Stomach (tissue), 19 donors: ENCODE measurements at places on chromosomes 11 and 22.

GRCh38 chr11:60777106-60777505 is 8.0 kb upstream of the MS4A10 start:
- no peak for DNase-seq

DNA sequence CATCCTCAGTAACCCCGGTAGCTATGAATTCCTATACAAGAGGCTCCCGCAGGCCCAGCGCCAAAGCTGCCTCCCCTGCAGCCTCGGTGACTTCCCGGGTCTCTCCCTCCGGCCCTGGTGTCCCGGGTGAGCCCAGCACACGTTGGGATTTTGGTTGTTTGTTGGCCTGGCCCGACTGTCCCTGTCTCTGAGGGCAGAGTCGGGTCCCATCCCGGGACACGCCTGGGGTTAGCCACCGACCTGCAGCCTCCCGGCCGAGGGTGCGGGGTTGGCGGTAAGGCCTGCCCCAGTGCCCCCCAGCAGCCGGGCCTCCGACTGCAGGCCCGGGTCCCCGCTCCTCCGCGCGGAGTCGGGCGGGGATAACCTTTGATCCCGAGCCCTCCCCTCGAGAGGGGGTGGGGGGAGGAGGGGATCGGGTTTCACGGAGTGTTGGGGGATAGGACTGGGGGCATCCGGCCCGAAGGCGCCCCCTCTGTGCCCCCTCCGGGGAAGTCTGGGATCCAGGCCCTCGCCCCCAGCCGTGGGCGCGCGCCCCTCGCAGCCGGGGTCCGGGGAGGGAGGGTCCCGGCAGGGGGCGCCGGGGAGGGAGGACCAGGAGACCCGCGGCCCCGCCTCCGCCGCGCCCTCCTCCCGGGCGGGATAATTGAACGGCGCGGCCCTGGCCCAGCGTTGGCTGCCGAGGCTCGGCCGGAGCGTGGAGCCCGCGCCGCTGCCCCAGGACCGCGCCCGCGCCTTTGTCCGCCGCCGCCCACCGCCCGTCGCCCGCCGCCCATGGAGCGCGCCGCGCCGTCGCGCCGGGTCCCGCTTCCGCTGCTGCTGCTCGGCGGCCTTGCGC is at the start of gene FBLN1:
TSS of gene FBLN1 (plus strand) at position 669 of the 835 bp plus-strand sequence. CDS start at position 772, 103 bp downstream.
- peak; percentile 84 for DNase-seq

DNA sequence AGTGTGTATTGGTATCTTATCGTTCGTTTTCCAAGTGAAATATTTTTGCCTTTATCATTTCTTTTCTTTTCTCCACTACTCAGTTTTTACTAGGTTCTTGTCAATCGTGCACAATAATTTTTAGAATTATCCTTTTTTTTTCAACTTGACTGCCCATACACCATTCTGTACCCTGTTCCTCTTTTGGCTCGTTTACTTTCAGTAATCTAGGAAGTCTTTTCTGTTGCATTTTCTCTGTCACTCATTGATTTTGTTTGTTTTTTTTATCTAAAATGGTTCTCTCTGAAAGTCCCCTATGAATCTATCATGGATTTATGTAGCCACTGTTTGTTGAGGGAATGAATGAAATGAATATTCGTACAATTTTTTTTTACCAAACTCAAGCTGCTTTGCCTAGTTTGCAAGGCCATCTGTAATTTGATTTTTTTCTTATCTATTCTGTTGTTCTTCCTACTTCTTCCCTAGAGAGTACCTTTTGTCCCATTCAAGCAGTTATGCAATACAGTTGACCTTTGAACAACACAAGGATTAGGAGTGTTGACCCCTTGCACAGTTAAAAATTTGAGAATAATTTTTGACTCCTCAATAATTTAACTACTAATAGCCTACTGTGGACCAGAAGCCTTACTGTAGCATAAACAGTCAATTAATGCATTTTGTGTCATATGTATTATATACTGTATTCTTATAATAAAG is 166.3 kb downstream of the TMEM135 start:
- DNase-seq = no peak

DNA sequence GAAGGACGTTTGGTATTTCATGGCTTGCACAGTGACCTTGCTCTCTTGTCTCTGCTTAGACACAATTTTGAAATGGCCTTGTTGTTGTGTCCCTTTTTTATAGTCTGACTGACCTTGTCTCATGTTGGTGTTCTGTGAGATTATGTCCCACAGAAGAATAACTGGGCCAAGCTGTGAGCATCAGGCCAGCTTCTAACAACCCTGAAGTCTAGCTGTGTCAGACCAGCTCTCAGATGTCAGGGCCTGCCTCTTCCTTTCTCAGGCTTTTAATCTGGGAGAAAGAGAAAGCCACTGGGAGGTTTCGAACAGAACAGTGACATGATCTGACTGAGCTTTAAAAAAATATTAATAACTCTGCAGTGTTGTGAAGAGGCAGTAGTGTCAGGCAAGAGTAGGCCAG is 2.0 kb upstream of the UEVLD start:
- DNase-seq = no peak

- DNase-seq = no peak
These were observed 101.1 kb downstream of the MICAL2 start for GRCh38 chr11:12211331-12212065.

DNA sequence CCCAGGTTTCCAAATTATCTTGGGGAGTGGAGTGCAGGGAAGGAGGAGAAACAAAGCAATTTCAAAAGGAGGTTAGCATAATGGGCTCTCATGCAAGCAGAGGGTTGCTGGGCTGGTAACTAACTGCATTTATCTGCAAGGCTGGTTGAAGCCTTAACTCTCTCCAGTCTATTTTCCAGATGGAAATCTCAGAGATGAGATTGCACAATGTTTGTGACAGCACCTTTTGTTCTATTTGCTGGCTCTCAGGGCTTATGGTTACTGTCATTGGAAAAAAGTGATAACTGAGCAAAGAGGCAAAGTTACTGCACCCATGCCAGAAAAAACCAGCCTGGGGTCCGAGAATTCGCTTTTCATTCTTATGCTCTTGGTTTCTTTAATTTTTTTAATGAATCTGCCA is 33.2 kb downstream of the ABCC8 start:
- no peak for DNase-seq

GRCh38 chr11:66846671-66847091 is 3.4 kb downstream of the RCE1 start:
- peak; percentile 24 for DNase-seq

GRCh38 chr11:22079133-22079872 is 113.6 kb upstream of the ANO5 start:
- peak; percentile 19 for DNase-seq

GRCh38 chr11:85718991-85719807 is 33.2 kb upstream of the CCDC89 start:
- DNase-seq = no peak

- DNase-seq = no peak
These were observed 111.2 kb downstream of the MICAL3 start for GRCh38 chr22:17912945-17913721.

GRCh38 chr11:104260456-104260855 is 96.5 kb upstream of the PDGFD start:
- no peak for DNase-seq

DNA sequence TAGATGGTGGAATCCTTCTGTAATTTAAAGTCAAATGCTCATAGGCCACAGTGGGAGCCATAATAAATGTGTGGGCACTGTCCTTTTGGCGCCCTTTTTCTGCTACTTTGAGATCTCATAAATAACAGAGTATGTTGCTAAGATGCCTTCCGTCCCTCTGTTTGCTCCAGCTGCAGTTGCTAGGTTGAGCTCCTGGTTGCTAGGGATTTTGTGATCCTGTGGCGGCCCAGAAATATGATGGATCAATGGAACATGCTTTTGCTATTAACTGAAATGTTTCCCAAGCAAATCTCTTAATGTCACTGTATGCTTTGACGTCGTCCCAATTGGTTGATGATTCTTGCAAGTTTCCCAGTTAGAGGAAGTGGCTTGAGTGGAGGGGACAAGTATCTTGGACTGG is 53.5 kb downstream of the MYO18B start:
- DNase-seq = peak; percentile 31

DNA sequence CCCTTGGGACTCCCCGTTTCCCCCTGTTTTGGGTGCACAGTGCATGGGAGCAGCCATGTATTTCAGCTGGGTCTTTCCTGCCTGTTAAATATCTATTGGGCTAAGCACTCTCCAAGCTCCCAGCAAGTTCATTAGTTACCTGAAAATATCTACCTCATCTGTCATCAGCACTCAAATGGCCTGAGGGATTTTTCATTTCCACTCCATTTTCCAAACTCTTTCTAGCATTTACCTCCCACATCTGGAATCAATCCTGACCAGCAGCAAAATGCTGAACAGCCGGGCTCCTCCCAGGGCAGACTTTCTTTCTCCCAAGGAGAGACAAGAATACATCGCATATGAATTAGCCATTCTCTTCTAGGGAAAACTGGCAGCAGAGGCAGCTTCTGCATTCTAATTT is 273.5 kb upstream of the MPPED2 start:
- peak; percentile 10 for DNase-seq

DNA sequence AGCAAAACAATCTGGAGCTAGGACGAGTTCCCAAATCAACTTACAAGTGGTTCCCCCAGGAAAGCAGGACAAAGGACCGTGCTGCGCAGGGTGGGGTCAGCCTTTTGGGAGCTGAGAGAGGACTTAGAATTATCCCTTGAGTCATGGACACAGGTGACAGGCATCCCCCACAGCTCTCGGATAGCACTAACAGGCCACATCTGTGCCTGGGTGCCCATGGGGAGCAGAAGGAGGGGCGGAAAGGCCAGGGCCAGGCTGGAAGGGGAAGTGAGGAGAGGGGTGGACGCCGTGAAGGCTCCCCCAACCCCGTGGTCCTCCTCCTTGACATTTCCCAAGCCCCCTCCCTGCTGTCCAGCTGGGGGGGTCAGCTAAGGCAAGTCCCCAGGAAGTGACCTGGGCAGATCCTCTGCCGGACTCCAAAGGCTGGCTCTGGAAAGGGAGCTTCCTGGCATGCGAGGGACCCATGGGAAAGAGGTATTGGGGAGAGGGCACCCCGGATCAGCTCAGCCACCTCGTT is 31.6 kb upstream of the A4GALT start:
- DNase-seq = no peak

DNA sequence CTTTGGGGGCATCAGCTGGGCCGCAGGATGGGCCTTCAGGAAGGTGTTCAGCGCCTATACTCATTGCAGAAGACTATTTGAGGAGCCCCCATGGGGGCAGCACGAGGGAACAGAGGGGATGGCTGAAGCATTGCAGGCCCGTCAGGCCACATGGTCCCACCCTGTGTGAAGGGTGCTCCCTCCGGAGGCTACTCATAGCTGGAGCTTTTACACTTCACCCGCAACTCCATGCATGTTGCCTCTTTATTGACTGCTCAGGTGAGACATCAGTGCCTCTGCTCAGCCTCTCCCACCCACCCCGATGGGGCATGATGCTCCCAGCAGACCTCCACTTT is 1500.9 kb downstream of the TBC1D22A start:
- DNase-seq = no peak

- no peak for DNase-seq
These were observed 45.8 kb downstream of the ELFN2 start for GRCh38 chr22:37381489-37381888.

GRCh38 chr11:44695169-44695833 is 31.5 kb upstream of the TSPAN18 start:
- no peak for DNase-seq
